ENCODE measurements at places on chromosomes 11 and 22. TPM values are rescaled to one million over a fixed set of nuclear protein-coding genes. Genes with fewer than 3 reads are reported as not detected.

The CRYBB3 gene
- not detected for total RNA-seq

The PES1 gene
- 37.8 TPM for total RNA-seq

The NLRX1 gene
- 6.6 TPM for total RNA-seq

The GLYATL1 gene
- total RNA-seq = not detected

The MUC5AC gene
- total RNA-seq = not detected

The KRTAP5-1 gene
- total RNA-seq = not detected

The TSPAN18 gene
- total RNA-seq = 93.2 TPM

The MMP8 gene
- total RNA-seq = not detected

The OR5AN1 gene
- not detected for total RNA-seq

The DCHS1 gene
- 8.0 TPM for total RNA-seq

The PISD gene
- 37.6 TPM for total RNA-seq

GRCh38 chr11:116078101-116078591 lies 573.9 kb upstream of the CADM1 start:
- no peak for DNase-seq

- no peak for DNase-seq
These were observed at the start of gene INPP5J for GRCh38 chr22:31122532-31123291. Gene INPP5J (plus strand): TSS chr22:31122966. CDS start chr22:31123015, 49 bp downstream.

DNA sequence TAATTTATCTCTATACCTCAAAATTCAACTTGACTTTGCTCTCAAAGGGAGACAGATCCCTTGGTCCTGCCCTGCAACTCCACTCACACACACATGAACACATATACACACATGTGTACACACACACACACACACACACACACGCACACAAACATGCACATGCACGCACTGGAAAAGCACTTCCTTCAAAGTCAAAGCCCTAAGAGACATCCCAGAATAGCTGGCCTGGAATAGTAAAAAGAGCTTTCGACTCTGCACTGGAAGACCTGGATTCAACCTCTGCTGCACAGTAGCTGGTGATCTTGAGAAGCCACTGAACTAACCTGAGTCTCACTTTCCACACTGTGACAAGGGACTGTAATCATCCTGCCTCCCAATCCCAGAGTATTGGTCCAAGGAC lies 26.8 kb downstream of the TENM4 start:
- DNase-seq = no peak

DNA sequence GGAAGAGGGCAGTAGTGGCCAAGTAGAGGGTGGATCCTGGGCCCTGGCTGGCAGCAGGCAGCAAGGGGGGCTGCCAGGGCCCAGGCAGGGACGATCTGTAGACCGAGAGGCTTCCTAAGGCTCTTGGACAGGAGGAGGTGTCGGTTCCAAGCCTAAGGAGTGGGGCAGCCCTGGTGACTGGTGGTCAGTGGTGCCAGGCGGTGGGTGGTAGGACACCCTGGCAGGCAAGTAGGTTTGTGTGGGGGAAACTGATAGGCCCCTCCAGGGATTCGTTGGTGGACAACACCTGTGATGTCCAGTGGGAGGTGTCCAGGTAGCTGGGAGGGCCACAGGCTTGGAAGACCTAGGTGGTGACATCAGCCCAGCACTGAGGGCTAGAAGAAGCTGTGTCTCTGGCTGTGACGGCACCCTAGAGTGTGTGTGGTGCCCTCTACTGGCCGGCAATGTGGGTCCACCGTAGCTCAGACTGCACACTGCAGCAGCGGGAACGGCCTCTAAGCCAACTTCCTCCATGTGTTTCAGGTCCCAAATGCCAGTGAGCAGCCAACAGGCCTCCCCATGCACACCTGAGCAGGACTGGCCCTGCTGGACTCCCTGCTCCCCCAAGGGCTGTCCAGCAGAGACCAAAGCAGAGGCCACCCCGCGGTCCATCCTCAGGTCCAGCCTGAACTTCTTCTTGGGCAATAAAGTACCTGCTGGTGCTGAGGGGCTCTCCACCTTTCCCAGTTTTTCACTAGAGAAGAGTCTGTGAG lies 9.4 kb upstream of the SAMM50 start:
- peak; percentile 35 for DNase-seq

DNA sequence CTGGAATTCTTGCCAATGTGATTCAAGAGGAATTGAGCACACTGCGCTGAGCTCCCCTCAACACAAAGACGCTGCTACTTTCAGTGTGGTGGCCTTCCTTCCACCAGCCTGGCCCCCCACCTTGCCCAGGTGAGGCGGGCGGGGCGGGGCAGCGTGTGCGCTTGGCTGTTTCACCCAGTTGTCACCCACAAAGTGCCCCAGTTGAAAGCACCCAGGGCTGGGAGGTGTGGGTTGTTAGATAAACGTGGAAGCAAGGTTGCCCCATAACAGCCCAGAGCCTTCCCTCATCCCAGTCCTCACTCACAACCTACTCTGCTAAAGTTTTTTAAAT lies 43.1 kb downstream of the CACNG2 start:
- DNase-seq = no peak

- no peak for DNase-seq
These were observed 452.4 kb upstream of the DDI1 start for GRCh38 chr11:103584021-103584420.

GRCh38 chr11:22681281-22681812 lies 14.9 kb downstream of the GAS2 start:
- DNase-seq = no peak

DNA sequence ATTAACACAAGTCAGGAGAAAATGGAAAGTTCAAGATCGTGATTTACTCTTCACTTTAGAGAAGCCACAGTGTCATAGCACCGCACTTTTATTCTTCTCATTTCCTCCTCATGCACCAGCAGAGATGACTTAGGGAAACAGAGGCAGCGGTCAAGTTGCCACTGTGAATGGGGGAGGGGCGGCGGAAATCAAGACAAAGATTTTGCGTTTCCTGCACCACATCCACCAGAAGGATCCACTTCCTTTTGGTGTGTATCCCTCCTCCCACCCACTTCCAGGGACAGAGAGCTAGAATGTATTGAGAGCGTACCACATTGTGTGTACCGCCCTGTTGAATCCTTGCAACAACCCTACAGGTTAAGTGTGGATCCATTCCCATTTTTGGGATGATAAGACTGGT lies 21.8 kb downstream of the TSPAN18 start:
- DNase-seq = no peak

DNA sequence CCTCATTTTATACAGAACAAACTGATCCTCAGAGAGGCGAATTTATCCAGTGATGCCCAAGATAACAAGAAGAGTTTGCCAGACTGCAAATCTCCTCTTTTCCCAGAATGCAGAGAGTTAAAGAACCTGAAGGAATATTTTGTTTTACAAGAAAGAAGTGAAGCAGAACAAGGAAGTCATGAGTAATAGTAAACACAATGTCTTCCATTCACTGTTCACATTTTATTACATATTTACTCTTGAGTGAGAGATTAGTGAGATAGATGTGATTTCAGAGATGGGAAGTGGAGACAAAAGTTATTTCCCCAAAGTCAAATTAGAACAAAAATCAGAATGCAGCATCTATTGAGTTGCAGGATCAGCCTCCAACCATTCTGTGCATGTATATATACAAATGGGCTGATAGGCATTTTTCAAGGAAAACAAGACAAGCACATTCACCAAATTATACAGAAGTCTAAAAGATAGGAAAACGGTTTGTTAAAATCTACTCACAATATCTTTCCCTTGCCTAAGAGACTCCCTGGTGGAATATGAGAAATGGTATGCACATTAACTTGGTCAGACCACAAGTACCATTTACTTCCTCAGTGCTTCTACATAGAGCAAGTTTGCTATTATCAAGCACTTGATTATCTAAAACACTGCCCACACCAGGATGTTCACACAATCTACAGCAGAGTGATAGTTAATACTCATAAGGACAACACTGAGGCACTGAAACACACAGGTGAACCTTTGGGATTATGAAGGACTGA lies 12.0 kb downstream of the GUCY1A2 start:
- DNase-seq = no peak

GRCh38 chr11:34049028-34049427 lies 2.5 kb upstream of the CAPRIN1 start:
- no peak for DNase-seq

- DNase-seq = no peak
These were observed 32.2 kb upstream of the ARFGAP3 start for GRCh38 chr22:42889304-42889703.

DNA sequence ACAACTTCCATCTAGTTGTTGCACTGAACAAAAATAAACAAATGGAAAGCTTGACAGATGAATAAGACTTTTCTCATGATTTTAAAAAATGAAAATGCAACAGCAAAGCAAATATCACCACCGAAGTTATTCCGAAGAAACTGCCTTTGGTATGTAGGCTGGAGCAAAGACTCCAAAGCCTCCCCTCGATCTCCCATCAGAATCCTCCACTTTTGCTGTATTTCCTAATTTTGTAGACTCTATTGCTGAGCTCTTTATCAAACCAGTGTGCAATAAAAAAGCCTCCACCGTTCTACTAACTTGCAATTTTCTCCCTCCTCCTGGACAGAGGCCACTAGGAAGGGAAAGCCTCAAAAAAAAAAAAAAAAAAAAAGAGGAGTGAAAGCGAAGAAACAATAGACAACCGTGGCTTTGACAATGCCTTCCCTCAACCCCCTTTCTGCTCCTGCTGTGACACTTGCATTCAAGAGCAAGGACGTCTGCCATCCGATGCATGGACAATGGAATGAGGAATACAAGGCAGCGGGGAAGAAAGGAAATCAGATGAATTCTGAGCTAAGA lies 190.9 kb upstream of the BLID start:
- no peak for DNase-seq

DNA sequence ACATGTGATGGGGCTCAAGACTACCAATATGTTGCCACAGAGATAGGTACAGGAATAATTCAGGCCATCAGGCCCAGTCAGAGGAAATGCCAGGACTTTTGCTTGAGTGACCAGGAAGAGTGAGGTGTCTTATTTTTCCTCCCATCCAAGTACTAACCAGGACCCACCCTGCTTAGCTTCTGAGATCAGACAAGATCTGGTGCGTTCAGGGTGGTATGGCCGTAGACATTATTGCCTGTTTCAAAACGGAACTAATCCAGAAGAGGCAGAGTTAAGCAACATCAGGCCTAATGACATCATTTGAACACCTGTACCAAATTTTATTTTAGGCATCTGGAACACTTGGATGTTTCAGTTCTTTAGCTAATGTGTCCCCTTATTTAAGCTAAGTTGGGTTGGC lies 205.5 kb upstream of the POU2AF2 start:
- DNase-seq = no peak

GRCh38 chr11:125429174-125429707 lies 66.8 kb downstream of the FEZ1 start:
- DNase-seq = no peak

DNA sequence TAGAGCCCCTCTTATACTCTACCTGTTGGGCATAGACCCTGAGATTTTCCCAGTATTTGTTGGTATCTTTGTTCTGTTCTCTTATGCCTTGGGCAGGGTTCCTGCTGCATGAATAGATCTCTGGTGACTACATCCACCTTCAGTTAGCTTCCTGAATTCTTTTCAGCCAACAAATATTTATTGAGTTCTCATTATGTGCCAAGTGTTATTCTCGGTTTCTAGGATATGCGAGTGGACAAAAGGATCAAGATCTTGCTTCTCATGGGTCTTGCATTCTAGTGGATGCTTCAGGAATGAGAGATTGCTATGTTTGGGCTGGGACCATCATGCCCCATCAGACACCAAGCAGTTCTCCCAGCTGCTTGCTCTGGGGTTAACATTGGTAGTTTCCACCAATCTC lies 340.0 kb downstream of the METTL15 start:
- no peak for DNase-seq

GRCh38 chr11:2325719-2326118 lies 23.9 kb downstream of the TSPAN32 start:
- no peak for DNase-seq

GRCh38 chr11:76660533-76661305 lies 9.8 kb downstream of the LRRC32 start:
- no peak for DNase-seq
